GM13977 (cell line): ENCODE measurements at places on chromosomes 2 and 18.

GRCh38 chr2:73293534-73294171 is at the start of gene EGR4:
TSS of gene EGR4 (minus strand) at chr2:73293548. CDS start at chr2:73293317, 231 bp downstream.
- DNase-seq, result peak; percentile 98

GRCh38 chr18:7476386-7476785 is 90.7 kb upstream of the PTPRM start:
- DNase-seq, result no peak

DNA sequence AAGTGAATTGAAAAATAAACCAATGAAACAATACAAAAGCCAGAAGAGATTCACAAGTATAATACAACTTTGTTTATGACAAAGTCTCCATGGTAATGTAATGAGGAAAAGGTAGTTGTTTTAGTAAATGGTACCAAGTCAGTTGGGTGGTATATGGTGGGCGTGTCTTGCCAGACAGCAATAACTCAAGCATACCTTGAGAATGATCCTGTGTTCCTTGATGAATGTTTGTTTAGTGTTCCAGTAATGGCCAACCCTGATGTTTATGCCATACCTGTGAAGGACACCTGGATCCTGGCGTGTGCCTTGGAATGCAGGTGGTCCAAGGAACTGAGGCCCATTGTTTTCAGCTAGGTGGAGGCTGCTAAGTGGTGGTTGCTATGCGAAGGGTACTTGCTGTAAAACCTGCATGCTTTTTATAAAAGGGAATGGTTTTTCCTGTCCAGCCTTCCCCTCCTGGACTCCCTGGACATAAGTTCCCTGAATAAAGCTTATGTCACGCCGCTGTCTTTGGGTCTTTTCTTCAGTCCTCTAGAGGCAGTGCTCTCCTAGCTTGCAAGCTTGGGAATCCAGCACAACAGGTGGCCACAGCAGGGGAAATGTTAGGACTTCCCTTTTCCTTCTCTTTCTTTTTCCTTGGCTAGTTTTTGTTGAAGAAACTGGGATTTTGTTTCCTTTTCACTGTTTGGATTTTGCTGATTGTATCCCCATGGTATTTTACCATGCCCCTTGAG is 54.7 kb downstream of the MTA3 start:
- DNase-seq, result no peak

- no peak for DNase-seq
Measured at GRCh38 chr2:49111456-49111855, 42.9 kb downstream of the FSHR start.

DNA sequence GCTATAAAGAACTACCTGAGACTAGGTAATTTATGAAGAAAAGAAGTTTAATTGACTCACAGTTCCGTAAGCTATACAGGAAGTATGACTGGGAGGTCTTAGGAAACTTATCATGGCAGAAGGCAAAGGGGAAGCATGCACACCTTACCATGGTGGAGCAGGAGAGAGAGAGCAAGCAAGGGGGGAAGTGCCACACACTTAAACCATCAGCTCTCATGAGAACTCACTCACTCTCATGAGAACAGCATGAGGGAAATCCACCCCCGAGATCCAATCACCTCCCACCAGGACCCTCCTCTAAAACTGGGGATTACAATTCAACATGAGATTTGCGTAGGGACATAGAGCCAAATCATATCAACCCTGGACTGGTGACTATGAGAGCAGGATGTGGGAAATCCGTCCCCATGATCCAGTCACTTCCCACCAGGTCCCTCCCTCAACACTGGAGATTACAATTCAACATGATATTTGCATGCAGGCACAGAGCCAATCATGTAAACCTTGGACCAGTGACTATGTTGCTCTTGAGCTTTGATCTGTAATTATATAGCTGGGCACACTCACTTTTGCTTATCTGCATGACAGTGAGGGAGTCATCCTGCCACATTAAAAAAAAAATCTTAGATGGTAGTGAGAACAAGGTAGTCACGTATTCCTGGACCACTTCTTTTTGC is 12.9 kb downstream of the ADAM23 start:
- no peak for DNase-seq

GRCh38 chr2:58494071-58494501 is 253.0 kb upstream of the FANCL start:
- DNase-seq, result no peak

GRCh38 chr2:187718092-187718491 is 163.9 kb upstream of the TFPI start:
- DNase-seq, result no peak

- no peak for DNase-seq
Measured at GRCh38 chr2:78699696-78700095, 325.8 kb upstream of the REG3G start.

GRCh38 chr2:113209011-113209645 is 35.4 kb downstream of the PSD4 start:
- DNase-seq, result no peak

GRCh38 chr18:32907648-32908423 is 135.0 kb upstream of the KLHL14 start:
- DNase-seq, result no peak

GRCh38 chr2:75012080-75012479 is 53.6 kb downstream of the POLE4 start:
- no peak for DNase-seq

DNA sequence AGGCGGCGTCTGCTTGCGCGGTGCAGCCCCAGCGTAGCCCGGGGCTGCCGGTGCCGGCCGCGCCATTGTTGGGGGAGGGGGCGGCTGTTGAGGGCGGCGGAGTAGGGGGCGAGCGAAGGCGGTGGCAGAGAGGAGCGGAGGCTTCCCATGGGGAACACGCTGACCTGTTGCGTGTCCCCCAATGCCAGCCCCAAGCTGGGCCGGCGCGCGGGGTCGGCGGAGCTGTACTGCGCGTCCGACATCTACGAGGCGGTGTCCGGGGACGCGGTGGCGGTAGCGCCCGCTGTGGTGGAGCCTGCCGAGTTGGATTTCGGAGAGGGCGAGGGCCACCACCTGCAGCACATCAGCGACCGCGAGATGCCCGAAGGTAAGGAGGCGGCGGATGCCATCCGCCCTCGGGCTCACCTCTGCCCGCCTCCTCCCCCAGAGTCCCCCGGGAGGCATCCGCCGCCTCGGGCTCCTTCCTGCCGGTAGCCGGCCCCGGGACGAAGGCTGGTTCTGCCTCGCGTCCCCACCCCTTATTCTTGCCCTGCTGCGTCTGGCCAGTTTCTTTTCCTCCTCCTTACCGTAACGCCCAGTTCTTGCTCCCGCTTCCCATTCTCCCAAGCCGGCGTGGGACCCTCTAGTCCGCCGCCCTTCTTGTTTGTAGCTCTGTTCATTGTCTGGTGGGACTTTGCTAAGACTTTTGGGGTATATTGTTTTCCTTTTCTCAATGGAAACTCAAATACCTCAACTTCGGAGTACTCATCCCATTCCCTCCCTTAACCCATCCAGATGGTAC is 500 bp downstream of the CCNYL1 start:
- peak; percentile 60 for DNase-seq

GRCh38 chr18:45009756-45010155 is 329.1 kb downstream of the SETBP1 start:
- no peak for DNase-seq

DNA sequence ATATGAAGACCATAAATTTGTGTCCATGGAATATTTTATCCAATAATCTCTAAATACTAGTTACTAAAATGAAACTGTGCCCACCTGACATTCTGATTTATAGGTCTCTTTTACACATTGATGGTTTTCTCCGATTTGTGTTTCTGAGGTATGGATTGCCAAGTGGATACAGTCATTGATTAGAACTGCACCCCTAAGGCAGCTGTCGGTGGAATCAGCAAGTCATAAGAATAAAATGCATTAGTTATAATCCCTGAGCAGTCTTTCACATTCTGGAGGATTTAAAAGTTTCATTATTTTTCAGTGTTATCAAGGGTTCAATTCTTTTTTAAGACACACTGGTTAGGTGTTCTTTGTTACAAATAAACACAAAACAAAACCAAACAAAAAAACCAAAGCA is 6.0 kb downstream of the CAVIN2 start:
- no peak for DNase-seq

DNA sequence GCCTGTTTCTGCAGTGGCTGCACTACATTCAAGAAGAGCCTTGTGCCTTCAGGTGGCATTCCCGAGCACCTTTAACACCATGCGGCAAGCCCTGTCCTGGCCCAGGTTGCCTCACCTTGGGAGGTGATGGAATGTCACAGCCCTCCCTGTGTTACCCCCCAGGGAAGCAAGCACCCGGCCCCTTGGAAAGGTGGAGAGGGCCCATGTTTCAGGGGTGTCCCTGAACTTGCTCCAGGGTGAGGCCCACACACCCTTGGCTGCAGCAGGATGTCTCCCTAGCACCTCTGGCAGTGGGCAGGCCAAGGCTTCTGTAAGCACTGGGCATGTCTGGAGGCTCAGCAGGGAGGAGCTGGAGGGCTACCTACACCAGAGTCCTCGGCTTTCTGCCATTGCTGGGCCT is 29.3 kb upstream of the ACAA2 start:
- DNase-seq, result peak; percentile 4

GRCh38 chr2:202432776-202433175 is 56.6 kb downstream of the BMPR2 start:
- DNase-seq, result no peak

GRCh38 chr18:25081001-25081400 is 271.0 kb downstream of the ZNF521 start:
- DNase-seq, result no peak

DNA sequence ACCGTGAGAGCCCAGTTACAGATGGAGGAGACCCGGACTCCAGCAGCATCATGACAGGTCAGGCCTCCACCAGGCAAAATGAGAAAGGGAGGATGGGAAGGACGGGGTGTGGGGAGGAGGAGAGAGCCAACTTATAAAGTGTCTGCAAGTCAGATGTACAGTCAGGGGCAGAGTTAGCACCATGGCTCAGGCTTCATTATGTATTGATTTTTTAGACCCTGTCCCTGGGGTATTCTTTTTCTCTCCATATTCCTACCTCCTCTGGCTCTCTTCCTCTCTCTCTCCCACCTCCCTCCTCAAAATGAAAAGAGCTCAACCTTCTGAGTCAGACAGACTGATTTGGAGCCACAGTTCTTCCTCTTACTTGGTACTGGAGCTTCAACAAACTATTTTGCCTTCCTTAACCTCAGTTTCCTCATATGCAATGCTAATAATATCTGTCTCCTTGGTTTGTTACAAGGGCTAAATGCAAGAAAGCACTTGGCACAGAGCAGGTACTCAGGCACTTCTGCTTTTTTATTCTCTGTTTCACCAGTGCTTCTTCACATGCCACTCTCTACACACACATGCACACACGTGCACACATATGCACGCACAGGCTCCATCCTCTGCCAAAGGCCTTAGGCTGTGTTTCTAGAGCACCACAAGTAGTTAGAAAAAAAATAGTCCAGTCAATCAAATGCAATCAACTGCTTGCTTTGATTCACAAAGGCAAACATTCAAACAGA is 92.3 kb upstream of the PKDCC start:
- no peak for DNase-seq

GRCh38 chr2:111638274-111638877 is 245.6 kb downstream of the ANAPC1 start:
- no peak for DNase-seq

DNA sequence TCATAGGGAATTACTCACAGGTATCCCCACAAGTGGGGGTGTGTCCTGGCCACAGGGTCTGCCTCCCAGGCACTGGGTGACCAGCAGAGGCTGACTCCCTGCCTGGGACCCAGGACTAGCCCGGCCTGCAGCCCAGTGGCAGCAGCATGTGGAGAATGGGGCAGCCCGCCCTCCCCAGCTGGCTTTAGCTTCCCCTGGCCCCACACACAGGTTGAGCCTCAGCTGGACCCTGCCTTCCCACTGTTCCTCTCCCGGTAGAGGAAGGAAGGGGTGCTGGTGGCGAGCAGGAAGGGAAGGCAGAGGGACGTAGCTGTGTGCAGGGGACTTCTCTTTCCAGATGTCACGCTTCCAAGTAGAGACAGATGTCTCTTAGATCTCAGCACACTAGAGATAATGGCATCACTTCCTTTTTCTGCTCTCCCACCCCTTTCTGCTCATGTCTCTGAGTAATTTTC is 51.4 kb downstream of the EMILIN2 start:
- DNase-seq, result no peak
